Cardiac muscle cell (in vitro differentiated cells and primary cell): ENCODE measurements at places on chromosomes 16 and 17.
A peak's percentile ranks its signal among the peaks of the same experiment; 100 is the strongest.

DNA sequence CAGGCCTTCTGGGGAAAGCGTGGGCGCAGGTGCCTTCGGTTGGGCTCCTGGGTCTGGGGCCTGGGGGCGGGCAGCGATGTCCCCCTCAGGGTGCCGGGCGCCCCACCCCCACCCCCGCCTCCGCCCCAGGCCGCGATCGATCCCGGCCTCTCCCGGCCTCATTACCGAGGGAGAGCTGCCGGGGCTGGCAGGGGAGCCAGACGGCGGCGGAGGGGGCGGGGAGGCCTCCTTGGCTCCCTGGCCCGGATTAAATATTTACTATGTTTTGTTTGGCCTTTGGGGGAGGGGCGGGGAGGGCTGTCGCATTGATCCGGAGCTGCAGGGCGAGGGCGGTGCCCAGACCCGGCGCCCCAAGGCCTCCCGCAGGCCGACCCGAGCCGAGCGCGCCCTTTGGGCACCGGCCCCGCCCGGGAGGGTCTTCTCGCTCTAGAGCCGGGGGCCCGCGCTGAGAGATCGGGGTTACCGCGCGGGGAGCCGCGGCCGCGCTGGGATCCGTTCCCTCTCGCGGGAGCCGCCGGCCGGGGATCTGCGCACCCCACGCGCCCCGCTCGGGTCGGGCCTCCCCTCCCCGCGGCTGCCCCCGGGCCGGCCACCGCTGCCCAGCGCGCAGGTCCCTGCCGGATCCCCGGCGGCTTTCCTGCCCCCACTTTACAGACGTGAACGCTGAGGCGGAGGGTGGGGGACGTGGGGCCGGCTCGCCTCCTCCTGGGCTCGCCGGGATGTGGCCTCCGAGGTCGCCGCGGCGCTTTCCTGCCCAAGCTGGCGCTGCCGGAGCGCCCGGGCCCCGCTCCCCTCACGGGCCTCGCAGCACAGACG is 27.0 kb downstream of the RTN4RL1 start:
- no peak for DNase-seq

GRCh38 chr17:46167826-46168569 is 25.2 kb downstream of the KANSL1 start:
- DNase-seq, result peak; percentile 25

DNA sequence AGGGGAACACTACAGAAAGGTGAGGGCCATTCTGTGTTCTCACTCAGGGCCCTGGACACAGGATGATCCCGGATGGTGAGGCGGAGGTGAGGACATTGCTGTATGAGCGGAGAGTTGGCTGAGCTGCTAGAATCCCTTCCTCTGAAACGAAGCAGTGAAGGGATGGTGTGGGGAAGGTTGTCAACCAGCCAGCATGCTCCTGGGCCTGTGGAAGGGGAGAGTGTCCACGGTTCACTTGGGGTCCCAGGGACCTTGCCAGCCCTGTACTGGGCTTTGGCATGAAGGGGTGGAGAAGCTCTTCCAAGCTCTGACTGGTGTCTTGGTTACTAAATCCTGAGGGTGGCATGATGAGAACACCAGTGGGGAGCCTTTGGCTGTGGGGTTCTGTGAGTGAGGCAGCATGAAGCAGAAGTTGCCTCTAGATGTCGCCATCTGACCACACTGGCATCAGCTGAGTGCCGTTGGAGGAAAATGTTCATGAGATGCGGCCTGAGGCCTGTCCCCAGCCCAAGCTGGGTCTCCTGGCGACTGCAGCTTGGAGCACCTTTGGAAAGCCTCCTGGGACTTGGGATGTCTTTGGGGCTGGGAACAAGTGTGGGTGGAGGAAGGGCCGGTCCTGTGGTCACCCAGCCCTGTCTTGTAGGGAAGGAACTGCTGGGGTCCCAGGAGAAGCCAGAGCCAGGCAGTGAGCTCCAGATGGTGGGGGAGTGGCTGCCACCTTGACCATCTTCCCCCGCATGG is 14.8 kb downstream of the PDP2 start:
- DNase-seq, result peak; percentile 90

- no peak for DNase-seq
Measured at GRCh38 chr16:73418051-73418450, 370.1 kb upstream of the ZFHX3 start.

- peak; percentile 63 for DNase-seq
Measured at GRCh38 chr17:66508896-66509844, 206.8 kb downstream of the PRKCA start.

GRCh38 chr16:77897129-77897437 is 108.7 kb downstream of the VAT1L start:
- peak; percentile 67 for DNase-seq

DNA sequence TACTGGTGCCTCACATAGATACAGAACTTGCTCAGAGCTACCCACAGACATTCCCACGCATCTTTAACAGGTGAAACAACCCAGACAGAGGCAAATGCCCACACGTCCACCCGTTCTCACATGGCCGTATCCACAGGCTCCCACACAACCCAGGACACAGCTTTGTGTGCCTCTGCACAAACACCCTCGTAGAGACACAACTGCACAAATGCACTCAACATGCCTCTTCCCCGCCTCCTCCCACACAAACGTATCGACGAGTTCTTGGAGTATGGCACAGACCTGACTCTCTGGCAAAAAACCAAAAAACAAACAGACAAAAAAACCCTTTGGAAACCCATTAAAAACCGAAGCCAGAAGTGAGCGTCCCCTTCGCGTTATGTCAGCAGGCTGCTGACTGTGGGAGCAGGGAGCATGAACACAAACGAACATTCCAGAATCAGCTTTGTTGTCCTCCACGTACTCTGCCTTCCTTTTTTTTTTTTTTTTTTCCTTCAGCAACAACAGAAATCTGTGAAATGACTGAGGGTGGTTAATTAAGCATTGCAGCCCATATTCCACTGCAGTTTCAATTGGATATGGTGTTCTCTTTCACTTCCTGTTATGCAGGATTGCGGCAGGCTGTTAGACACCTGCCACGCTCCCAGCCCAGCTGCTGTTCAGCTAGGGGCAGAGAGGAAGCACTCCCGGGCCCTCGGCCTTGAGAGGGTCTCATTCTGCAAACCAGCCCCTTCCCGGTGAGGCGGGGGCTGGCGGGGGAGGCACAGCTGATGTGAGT is 313.7 kb downstream of the MAF start:
- DNase-seq, result no peak

GRCh38 chr16:57639172-57639887 is 10.9 kb downstream of the ADGRG1 start:
- DNase-seq, result peak; percentile 52

- DNase-seq, result no peak
Measured at GRCh38 chr16:68276223-68276622, 11.9 kb downstream of the SLC7A6 start.

DNA sequence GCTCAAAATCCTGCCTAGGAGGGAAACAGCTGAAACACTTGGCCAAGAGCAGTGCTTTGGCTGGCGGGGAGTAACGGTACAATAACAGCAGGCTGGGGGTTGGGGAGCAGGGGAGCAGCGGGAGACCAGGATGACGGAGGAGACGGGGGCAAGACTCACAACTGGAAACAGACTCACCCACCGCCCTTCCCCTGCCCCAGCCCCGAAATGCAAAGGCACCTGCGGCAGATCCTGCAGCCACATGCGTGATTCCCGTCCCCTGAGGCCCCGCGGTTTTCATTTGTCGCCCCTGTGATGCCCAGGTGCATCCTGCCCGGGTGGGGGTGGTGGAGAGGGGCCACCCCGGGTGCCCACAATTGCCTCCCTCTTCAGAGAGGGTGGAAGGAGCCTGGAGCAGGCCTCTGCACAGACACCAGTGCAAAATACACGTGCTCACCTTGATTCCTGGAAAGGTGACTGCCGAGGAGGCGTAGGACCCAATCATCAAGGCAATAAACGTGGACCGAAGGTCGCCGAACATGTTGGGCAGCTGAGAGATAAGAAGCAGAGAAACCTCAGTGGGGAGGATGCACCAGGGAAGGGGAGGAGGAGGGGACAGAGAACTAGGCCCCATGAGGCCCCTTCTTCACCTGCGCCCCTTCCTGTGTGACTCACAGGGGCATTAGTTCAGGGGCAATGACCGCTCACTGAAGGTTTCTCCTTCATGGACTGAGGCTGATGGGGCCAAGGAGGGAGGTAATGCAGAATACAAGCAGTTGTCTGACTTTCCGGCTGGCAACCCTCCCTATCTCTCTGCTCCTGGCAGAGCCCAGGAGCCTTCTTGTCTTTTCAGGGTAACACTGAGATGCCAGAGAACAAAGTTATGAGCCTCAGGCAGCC is 30.4 kb upstream of the PITPNA start:
- DNase-seq, result no peak

GRCh38 chr17:32780721-32781120 is 96.2 kb downstream of the MYO1D start:
- no peak for DNase-seq

- no peak for DNase-seq
Measured at GRCh38 chr16:50360779-50361178, 8.0 kb downstream of the BRD7 start.

DNA sequence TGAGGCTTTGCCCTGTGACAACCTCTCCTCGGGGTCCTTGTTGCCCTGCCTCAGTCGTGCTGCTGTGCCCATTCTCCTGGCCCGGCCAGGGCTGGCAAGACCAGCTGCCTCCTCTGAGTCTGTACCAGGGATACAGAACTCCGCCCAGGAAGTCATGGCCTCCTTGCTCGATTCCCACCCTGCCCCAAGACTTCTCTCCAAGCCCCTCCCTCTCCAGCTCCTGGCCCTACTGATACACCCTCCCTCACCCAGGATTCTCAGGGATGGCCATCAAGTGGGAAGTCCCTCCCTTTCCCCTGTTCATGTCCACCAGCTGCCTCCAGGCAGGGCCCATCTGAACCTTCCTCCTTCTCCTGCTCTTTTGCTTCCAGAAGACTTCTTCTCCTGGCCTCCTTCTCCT is 11.2 kb upstream of the TMEM208 start:
- no peak for DNase-seq

DNA sequence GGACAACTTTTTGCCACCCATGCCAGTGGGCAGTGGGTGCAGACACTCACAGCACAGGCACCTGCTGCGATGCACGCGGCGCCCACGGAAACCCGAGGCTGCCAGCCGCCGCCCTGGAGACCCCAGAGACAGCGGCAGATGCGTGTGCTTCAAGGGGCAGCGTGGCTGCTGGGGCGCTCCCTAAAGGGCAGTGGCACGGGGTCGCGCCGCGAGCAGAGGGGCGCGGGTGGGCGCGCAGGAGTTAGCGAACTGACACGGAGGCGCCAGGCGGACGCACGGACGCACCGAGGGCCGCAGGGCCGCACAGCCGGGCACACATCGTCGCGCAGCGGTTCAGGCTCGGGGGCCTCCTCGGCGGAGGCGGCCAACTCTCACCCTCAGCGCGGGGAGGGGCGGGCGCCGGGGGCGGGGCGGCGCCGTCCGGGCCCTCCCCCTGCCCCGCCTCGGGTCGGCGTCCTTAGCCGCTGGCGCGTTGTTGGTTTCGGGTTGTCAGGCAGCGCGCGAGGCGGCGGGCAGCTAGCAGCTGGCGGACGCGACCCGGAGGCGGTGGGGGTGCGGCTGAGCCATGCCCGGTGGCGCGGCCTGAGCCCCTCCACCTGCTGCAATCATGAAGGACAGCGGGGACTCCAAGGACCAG is at the start of gene KIF19:
KIF19 (plus strand) TSS at position 484 of the 637 bp plus-strand sequence; CDS start at position 608, 124 bp downstream.
- peak; percentile 22 for DNase-seq

DNA sequence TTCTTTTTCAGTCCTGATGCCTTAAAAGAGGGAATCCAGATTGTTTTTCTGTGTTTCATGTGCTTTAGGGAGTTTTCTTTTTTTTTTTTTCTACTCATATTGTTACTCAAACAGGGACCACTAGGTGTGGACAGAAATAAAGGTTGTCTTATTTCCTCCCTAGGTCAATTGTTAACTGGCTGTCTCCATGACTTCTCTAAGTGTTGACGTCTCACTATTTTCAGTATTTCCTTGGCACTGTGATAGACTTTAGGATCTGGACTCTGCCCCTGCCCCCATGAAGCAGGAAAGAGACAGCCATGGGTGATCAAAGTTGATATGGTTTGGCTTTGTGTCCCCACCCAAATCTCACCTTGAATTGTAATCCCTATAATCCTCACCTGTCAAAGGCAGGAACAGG is 73.7 kb downstream of the AKAP1 start:
- no peak for DNase-seq

GRCh38 chr16:68658341-68658973 is 13.3 kb downstream of the CDH3 start:
- peak; percentile 32 for DNase-seq

- DNase-seq, result peak; percentile 43
Measured at GRCh38 chr17:75440738-75441448, 15.5 kb upstream of the TMEM94 start.

DNA sequence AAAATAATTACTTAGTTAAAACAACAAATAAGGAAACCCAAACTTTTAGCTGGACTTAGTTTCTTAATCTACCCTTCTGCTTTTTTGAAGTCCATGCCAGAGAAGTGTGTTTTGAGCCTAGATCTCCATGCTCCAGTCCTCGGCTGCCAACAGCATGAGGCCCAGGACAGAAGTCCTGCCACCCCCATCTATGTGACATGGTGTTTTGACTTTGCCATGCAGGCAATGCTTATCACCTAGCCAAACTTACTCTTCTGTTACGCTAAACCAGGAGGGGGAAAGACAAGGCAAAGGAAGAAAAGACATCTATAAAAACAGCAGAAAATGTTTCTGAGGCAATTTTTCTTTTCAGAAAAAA is 119.5 kb downstream of the PARN start:
- no peak for DNase-seq

- peak; percentile 85 for DNase-seq
Measured at GRCh38 chr17:7989781-7990655, 12.4 kb upstream of the GUCY2D start.

GRCh38 chr16:58937661-58938060 is 203.5 kb upstream of the GOT2 start:
- DNase-seq, result no peak

DNA sequence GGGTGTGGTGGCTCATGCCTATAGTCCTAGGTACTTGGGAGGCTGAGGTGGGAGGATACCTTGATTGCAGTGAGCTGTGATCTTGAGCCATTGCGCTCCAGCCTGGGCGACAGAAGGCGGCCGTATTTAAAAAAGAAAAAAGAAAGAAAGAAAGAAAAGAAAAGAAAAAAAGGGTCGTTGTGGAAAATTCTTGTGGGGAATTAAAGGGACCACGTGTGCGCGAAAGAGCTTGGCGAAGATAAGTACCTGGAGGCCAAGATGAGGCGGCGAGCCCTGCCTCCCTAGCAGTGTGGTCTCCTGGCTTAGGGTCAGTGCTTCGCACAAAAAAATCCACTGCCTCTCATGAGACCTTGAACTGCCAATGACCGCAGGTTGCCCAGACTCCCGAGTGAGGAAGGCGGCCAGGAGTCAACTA is 728 bp upstream of the NMT1 start:
- no peak for DNase-seq
